Esophagus muscularis mucosa (tissue), 4 donors: ENCODE measurements at places on chromosomes 5 and 9.

DNA sequence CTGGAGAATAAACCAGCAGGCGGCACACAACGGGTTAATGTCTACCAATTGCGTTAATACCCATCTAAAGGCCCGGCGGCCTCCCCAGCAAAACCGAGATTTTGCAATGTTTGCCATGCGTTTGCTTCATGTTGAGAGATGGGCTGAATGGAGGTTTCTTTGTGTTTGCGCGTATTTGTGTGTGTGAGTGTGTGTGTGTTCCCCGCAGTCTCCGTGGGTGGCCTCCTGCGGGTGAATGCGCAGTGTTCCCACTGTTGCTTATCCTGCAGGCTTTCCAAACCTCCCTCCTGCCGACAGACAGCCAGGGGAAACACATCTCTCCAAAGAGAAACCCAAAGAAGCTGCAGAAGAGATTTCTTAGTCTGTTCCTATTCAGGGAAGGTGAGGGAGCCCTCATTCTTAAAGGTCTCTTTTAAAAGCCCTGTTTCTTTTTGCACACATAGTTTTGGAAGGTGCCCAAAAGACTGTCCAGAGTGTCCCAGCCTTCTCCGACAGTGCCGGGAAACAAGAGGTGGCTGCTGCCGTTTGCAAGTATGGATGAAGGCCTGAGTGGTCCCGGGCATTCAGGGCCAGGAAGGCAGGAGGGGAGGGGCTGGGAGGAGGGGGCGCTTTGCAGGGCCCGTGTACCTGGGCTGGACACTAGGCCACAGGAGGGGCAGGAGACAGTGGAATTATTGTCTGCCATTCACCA is 103.8 kb upstream of the ERCC6L2 start:
- no peak for DNase-seq

DNA sequence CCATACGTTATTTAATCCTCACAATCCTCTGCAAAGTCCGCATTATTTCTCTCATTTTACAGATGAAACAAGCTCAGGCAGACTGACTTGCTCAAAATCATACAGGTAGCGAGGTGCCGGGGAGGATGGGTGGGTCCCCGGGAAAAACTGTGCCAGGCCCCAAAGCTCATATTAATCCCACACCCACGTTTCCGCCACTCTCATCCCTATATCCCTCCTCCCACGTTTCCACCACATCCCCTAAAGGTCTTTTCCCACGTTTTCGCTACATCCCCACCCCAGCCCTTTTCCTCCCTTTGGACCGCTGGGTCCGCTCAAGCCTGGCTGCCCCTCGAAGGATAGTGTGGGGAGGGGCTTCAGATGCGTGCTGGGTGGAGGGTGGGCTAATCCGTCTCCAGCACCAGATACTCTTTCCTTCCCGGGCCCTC is 434 bp upstream of the FSD1L start:
- no peak for DNase-seq

DNA sequence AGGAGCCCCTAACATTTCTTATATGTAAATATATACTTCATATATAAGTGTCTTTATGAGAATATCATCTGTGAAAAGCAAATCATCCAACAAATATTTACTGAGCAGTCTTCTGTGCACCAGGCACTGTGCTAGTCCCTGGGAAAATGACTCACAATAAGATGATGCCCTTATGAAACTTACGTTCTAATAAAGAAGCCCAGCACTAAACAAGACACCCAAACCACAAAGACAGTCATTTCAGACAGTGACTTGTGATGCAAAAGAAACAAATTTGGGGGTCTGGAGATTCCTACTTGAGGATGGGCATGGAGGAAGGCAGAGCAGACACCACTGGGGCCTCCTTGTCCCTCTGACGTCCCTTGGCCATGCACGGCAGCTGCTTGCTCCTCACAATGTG is 30.6 kb upstream of the PPP1R2B start:
- DNase-seq: no peak

DNA sequence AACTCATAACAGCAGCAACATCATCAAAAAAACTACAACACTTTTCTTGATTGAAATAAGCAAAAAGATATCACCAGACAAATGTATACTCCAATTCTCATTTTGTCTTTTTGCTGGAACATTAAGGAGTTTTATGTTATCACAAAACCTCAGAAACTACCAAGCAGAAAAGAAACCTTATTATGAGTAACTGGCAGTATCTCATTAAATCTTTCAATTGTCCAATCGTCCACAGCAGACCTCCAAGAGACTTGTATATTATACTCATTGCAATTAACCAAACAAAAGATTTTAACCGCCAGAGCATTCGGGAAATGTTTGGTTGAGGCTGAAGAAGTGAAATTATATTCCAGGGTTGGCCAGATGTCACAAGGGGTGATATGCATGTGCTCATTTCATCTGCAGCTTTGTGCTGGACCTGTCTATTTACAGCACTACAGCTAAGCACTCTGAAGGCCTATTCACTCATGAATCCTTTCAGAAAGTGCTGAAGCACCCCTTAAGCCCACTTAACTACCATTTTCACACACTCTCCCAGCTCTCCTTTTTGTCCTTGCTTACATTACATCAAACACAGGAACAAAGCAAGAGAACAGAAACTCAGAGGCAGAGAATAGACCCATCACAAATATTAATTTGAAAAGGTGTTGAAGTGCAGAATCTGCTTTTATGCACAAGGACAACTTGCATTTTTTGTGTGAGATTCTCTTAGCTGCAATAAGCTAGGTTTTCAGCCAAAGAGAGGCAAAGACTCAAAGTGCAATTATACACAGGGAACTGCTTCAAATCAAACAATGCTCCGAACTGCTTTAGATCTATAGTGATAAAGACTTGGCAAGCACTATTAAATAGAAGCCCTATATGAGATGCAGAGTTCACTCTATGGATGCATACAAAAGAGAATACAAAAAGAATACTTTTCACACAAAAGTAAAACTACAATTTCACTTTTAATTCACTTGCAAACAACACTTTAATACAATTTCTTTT is 150.4 kb upstream of the POU5F2 start:
- DNase-seq: no peak

- no peak for DNase-seq
Measured at GRCh38 chr9:115672477-115673316, 480.9 kb upstream of the PAPPA start.

DNA sequence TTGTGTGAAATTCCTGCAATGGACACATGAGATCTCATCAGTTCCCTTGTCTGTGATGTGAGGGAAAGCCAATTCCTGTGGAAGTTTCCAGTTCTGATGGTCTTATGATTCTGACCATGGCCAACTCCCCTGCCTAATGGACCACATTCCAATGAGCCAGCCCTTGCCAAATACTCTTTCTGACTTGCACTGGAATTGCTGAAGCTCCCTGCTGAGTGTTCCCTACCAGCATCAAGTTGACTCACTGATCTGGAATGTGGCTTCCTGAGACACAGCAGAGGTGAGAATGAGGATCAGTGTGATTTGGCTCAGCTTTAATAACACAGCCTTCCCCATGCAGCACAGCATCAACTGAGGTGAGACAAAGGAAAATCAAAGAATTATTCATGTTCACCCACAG is 427.8 kb downstream of the KDM4C start:
- DNase-seq: no peak

- DNase-seq: no peak
Measured at GRCh38 chr9:85310573-85310972, 431.2 kb downstream of the AGTPBP1 start.

DNA sequence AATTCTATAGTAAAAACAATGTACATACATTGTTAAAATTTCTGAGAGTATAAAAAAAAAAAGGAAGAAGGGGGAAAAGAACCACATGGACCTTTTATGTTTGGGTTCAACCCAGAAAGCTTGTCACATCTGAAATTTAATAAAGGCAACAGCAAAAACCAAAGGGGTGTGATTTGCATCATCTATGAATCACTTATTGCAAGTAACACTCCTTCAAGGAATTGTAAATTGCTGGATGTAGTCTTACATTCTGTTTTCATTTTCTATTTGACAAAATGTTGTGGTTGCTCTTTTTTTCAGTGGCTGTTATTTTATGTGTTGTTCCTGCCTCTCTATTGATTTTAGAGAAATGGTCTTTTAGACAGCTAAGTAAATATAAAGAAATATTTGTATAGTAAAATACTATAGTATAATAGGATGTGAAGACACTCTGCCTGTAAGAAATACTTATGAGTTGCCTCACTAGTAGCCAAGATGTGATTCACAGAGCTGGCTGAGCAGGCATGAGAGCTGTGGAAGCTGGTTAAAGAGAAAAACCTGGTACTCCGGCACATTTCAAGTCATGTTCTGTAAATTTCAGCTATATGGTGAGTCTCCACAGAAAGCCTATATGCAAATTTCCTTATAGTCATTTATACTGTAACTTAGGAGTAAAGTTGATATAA is 131.1 kb upstream of the CNTLN start:
- DNase-seq: no peak

DNA sequence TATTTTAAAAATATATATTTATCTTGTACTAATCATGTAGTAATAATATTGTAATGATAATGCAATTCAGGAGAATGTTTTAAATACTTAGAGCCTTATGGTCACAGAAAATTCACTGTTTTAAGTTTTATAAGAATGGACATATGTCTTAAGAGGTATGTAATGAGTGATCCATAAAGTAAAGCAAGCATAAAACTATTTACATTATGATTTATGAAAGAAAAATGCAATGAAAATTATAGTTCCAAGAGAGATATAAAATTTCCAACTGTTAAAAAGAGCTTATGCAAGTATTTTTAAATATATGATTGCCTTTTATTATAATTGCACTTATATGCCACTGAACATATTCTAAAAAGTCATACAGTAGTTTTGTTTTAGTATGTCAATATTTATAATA is 157.5 kb upstream of the TARS1 start:
- DNase-seq: no peak

- DNase-seq: peak; percentile 95
Measured at GRCh38 chr9:129550199-129550839, 70.6 kb downstream of the C9orf50 start.

GRCh38 chr5:96203761-96204160 is 229.3 kb downstream of the PCSK1 start:
- DNase-seq: no peak

DNA sequence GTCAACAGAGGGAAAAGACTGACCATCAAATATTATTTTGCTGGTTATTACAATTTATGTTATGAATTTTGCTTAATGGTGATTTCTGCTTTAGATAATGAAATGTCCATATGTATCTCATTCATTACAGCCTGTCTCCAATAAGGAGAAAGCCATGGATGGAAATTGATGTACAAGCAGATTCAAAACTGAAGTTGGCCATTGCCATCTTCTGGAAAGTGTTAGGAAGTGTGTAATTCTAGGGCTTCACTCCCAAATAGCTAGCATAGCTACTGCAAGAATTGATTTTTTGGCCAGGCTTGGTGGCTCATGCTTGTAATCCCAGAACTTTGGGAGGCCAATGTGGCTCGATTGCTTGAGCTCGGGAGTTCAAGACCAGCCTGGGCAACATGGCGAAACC is 45.8 kb downstream of the DYNC2I2 start:
- DNase-seq: no peak

GRCh38 chr9:126093771-126094170 is 232.9 kb upstream of the MVB12B start:
- DNase-seq: no peak

- DNase-seq: no peak
Measured at GRCh38 chr9:132410642-132411041, 631 bp downstream of the CFAP77 start.

- no peak for DNase-seq
Measured at GRCh38 chr9:115976781-115977180, 176.8 kb upstream of the PAPPA start.

- no peak for DNase-seq
Measured at GRCh38 chr5:1009359-1010180, 968 bp downstream of the NKD2 start.

DNA sequence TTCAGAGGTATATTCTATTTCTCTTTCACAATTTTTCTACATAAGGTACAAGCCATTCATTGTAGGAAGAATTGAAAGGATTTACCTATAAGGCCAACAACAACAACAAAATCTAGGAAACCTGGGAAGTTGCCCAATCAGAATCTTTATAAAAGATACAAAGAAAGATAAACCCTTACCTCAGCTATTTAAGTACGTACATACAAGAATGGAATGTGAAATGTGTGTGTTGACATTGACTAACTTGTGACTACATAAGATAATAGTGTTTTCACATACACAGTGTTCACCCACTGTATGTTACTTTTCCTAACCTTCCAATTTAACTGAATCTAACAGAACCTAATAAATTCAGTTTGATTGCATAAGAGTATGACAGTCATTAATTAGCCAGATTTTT is 154.1 kb downstream of the ADAMTS6 start:
- DNase-seq: no peak

DNA sequence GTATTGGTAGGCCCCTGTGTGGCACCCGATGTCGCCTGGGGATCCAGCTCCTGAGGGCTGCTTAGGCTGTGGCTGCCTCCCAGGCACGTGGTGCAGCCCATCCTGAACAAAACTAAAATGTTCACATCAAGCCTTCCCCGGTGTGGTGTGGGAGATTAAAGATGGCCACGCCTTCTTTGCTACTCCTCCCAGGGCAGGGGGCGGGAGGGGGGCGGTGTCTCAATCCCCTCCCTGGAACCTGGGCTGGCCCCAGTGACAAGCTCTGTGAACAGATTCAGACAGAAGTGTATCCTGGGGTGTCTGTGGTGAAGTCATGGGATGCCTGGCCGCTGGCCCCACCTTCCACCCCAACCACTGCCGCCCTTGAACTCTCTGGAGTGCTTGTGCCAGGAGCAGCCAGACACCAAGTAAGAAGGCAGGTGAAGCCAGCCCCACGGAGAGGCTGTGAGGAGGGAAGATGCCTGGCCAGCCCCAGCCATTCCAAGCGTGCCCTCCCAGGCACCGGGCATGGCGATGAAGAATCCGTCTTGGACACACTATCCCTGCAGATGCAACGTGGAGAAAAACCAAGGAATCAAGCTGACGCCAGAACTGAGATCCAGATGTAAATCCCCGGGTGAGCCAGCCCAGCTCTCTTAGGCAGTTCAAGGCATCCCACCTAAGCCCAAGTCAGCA is 75.8 kb downstream of the AK8 start:
- no peak for DNase-seq

GRCh38 chr5:110738503-110738811 is 350 bp upstream of the SLC25A46 start:
- DNase-seq: no peak
